Fibroblast of skin of left quadriceps (primary cell): ENCODE measurements at places on chromosomes 5 and 9.

- no peak for DNase-seq
Observed at GRCh38 chr5:67814569-67815311, 400.8 kb upstream of the PIK3R1 start.

GRCh38 chr5:115150512-115150911 lies 19.2 kb downstream of the TRIM36 start:
- no peak for DNase-seq

GRCh38 chr9:134619983-134620661 lies 21.5 kb upstream of the COL5A1 start:
- DNase-seq: no peak

- DNase-seq: no peak
Observed at GRCh38 chr5:111236995-111237394, 12.8 kb downstream of the CAMK4 start.

DNA sequence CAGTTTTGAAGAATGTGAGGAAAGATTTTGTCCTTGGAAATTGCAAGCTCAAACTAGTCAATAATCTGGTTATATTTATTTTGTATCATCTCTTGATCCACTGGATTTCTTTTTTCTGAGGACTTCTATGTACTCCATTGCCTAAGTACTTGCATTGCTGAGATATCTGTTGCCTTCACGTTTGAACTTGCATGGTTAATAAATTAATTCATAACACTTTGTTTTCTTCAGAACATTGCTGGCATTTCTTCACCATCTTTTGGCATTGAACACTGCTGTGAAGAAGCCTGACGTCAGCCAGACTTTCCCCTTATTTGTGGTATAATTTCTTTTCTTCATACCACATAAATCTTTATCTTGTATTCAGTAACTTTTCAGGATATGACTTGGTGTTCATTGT lies 246.0 kb upstream of the KIF2A start:
- no peak for DNase-seq

DNA sequence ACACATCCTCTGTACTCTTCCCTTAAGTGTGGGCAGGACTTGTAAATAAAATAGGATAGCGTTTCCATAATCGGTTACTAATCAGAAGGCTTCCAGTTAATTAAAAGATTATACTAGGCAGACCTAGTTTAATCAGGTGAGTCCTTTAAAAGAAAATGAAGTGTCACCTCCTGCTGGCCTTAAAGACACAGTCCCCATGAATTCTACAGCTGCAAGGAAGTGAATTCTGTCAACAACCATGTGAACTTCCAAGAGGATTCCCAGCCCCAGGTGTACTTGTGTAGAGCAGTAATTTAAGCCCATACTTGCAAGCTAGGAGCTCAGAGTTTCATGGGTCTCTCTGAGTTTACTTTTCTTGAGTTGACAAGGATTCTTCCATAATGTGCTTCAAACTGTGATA lies 918.3 kb downstream of the DTWD2 start:
- DNase-seq: no peak

DNA sequence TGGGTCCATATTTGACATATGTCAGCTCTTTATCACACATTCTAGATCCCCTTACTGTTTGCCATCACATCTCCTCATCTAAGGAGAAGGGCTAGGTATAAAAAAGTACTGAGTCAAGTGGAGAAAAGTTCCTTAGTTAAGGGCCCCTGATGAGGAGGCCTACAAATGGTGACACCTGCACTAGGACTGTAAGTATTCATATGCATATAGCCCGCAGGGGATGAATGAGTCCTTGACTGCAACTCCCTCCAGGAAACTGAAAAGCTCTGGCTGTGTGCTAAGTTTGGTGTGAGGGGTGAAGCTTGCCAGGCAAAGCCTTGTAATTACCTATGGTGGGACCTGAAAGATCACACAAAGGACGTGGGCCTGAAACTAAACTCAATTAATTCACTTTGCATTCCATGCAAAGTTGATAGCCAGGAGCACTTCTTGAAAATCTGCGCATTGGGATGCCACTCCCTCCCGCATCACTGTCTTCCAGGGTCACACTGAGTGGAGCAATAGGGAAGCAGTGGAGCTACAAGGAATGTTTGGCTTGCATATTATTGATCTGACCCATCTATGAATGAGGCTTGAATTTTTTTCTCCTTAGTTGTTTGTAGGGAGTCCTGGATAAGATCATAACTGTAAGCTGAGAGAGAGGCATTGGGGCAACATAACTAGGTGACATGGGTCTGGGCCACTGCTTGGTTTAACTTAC lies 11.9 kb upstream of the EQTN start:
- DNase-seq: no peak

DNA sequence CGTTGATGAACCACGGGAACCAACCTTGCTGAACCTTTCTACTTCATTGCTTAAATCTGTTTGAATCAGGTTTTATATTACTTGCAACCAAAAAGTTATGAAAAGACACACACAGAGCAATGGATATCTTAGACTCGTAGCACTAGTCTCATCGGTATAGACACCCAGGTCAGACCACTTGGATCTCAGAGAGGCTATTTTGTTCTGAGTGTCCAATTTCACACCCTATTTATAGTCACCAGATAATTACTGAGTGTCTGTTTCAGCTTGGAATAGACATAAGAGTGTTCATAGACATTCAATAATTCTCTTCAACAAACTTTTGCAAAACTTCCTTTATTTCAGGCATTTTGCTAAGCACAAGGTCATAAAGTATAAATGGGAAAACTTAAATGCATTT lies 145.4 kb upstream of the EGFLAM start:
- DNase-seq: no peak

GRCh38 chr9:103407260-103407659 lies 412.1 kb downstream of the CYLC2 start:
- no peak for DNase-seq

DNA sequence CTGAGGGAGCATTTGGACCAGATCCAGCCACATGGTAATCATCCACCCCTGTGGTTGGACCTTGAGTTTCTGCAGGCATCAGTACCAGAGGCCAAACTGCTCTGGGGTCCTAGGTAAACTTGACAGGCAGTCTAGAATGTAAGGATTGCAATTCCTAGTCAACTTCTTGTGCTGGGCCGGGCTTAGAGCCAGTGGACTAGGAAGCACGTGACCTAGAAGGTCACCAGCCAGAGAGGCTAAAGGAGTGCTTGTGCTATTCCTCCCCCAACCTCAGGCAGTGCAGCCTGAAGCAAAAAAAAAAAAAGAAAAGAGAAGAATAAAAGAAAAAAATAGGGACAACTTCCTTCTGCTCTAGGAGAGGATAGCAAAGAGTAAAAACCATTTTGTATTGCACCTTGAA lies 406.2 kb upstream of the FTMT start:
- DNase-seq: no peak

DNA sequence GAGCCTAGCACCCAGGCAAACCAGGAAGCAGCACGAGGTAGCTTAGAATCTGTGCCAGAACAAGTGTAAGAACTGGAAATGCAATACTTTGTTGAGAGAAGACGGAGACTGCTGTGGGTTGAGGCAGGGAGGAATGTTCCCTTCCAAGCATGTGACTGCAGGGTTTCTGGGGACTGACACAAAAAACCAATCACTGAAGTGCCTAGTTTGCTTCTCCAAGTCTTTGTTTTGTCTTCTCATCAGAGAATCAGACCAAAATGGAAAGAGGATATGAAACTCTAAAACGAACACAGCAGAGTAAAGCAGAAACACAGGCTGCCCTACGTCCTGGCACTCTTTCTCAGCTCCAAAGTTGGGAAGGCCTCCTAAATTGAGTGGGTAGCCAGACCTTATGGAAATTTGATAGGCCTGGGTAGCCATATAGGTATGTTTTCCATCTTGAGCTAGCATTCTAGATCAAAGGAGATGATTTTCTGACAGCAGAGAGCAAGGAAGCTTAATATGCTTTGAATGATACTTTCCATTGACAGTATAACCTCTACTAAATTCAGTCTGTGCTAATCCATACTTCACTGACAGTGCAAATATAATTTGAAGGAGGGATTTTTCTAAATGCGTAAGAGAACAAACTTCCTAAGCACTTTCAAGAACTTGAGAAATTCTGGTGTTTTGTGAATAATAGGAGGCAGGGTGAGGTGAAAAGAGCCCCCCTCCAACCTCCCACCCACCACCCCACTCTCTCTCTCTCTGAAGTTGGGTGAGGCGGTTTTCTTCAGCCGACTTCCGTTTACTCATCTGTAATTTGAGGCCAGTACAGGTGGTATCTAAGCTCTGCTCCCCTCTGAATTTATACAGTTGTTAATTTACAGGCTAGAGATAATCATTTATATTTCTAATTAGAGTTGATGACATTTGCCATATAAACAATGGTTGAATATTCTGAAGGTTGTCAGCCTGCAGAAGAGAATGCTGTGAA lies 5.5 kb downstream of the ADRB2 start:
- no peak for DNase-seq

DNA sequence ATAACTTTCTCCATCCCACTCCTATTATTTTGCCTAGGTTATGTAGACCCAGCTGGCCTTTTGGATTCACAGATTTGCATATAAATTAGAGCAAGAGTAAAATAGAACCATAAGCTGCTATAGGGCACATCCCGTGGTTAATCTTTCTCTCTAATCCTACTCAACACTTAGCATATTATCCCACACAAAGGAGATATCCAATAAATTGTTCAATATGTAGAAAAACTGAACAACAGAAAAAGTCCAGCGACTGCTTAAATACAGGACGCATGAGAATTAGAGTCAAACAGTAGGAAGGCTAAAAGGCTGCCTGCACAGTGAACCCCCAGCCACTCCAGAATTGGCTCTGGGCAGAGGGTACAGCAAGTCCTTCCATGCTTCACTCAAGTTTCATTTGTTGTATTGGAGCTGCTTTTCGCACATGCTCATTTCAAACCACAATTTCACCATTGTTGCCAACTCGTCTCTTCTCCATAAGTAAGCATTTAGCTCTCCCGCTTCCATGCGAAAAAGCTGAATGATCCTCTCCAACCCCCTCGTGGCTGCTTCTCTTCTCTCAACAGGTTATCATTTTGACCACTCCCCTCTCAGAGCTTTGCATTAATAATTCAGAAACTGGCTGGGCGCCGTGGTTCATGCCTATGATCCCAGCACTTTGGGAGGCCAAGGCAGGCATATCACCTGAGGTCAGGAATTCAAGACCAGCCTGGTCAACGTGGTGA lies 14.1 kb upstream of the IQGAP2 start:
- no peak for DNase-seq

DNA sequence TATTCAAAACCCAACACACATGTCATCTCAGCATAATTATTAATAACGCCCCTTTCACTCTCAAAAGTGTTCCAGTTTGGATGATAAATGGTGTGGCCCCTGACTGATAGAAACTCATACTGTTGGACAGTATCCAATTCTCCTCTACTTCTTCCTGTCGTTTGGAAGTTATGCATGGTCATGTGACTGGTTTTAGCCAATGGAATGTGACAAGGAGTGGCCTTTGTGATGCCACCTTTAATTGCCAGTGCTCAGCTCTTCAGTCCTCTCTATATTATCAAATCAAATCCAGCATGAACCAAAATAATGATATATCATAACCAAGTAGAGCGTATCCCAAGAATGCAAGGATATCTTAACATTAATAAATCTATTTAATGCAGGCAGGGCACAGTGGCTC lies 117.8 kb upstream of the SPIN1 start:
- no peak for DNase-seq

DNA sequence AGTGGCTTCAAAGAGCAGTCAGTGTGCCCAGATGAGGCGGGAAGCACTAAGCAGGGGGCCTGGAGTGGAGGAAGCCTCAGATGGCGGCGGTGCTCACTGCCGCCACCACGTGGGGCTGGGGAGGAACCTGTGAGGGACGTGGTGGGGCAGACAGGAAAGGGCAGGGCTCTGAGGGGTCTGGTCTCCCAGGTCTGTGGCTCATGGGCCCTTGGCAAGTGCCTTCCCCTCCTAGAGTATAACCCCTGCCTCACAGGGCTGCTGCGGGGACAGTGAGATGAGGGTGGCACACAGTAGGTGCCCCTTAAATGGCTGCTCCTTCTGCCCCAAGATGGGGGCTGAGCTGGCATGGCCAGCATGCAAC lies 26.6 kb downstream of the NR5A1 start:
- no peak for DNase-seq

- no peak for DNase-seq
Observed at GRCh38 chr5:14175381-14175780, 32.2 kb downstream of the TRIO start.

- no peak for DNase-seq
Observed at GRCh38 chr9:109253637-109254284, 67.1 kb downstream of the EPB41L4B start.

DNA sequence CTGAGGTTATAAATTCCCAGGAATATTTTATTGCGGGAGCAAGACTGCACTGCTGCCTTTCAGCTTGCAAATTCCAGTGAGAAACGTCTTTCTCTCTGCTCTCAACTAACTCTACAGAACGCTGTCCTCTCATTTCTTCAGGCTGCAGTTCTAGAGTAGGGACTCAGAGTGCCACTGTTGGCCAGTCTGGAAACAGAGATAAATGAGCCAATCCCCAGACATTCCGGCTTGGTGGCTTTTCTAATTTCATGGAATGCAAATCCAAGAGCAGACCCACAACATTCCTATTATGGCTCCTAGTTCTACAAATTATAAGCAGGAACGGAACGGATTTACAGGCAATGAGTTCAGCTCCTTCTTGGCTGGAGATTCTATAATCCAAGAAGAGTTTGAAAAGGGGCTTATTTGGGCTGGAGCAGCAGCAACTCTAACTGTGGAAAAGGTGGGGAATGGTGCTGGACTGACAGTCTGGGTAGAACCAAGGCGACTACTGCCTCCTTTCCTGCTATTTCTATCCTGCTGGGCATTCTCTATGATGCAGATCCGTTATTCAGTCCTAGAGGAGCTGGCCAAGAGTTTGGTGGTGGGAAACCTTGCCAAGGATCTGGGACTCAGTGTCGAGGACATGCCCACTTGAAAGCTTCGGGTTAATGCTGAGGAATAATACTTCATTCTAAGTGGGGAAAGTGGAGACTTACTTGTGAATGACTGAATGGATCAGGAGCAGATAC lies 9.3 kb downstream of the PCDHGA12 start:
- no peak for DNase-seq

DNA sequence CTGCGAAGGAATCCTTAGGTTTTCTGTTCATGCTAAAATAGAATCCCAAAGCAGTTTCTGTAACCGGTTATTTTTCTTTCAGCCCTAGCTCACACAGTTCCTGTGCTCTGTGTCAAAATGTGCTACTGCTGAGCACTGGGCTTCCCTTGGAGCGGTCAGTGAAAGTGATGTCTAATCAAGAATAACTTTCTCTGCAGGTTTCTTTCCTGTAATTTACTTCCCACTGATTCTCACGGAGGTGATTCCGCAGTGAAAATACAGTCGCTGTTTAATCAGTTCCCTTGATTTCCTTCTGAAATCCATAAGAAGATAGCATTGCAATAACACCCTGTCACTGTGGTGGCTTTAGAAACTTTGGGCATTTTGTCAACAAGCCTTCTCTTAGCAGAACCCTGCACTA lies 112.0 kb upstream of the ISL1 start:
- DNase-seq: no peak

DNA sequence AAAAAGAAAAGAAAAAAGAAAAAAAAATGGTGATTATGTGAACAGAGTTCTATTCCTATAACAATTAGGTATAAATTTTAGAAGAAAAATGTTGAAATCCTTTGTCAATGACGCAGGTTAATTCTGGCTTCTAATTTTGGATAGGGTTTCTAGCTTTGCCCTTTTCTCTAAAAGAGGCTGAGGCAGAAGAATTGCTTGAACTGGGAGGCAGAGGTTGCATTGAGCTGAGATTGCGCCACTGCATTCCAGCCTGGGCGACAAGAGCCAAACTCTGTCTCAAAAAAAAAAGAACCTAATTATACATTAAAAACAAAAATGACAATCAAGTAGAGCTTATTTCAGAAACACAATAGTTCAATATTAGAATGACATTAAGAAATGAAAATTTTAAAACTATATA lies 2.9 kb downstream of the STXBP1 start:
- DNase-seq: no peak
